Mucosa of descending colon (tissue), 3 donors: ENCODE measurements at places on chromosomes 6 and 20. TPM values are rescaled to one million over a fixed set of nuclear protein-coding genes. Genes with fewer than 3 reads are reported as not detected.

DNA sequence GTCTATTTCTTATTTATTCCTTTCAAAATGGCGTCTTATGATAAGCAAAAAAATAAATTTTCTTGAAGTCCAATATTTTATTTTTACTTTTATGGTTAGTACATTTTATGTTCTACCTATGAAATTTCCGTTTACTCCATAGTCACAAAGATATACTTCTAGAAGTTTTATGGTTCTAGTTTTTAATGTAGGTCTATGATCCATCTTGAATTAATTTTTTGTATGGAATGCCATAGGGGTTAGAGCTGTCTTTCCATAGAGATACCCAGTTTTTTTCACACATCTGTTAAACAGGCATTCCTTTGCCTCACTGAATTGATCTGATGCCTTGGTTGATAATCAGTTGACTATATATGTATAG is 24.9 kb upstream of the ASIP start:
- no peak for DNase-seq

The EYA4 gene
- not detected for total RNA-seq

The AFDN gene
- 208 TPM for total RNA-seq

- DNase-seq: no peak
Measured at GRCh38 chr20:11379257-11380011, 538.3 kb upstream of the BTBD3 start.

DNA sequence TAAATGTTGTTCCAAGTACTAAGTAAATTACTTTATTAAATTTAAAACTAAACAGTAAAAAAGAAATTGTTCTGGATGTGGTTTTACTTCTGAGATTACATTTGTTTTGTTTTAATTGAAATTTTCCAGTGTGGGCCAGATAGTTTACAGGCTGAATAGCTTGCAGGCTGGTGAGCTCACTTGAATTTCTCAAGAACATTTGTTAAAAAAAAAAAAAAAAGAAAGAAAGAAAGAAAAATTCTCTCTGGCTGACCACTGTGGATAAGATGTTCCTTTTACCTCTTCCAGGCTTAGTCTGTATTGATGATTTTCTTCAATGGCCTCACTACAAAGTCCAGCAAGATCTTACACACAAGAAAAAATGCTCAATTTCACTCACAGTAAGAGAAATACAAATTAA is 85.4 kb downstream of the PLCG1 start:
- DNase-seq: no peak

- DNase-seq: no peak
Measured at GRCh38 chr6:39901116-39901655, 33.1 kb downstream of the MOCS1 start.

DNA sequence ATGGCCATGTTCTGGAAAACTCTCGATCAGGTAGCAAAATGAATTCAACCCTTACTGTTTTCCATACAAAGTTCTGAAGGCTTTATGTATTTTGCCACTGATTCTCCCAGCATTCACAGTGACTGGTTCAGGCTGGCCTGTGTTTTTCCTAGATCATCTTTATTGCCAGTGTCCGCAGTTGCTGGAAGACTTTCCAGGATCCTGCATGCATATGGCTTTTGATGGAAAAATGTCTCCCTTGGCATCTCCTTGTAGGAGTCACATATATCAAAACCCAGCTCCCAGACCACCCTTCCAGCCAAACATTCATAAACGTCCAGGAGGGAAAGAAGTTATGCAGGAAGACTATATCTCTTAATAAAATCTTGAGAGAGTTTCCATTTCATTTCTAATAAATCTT is 588.8 kb downstream of the MAFB start:
- no peak for DNase-seq

The PDYN gene
- not detected for total RNA-seq

The PI16 gene
- total RNA-seq: 3.9 TPM
